ENCODE measurements at places on chromosomes 5 and 9. TPM values are rescaled to one million over a fixed set of nuclear protein-coding genes. Genes with fewer than 3 reads are reported as not detected.

Gene GLRA1
- total RNA-seq, result not detected

Gene PCDHA9
- total RNA-seq, result 0.39 TPM

Gene MPDZ
- total RNA-seq, result 37.3 TPM

Gene ESM1
- 0.72 TPM for total RNA-seq

Gene ADAMTS16
- not detected for total RNA-seq

Gene GABRA6
- not detected for total RNA-seq

GRCh38 chr9:87770616-87771315 lies 44.8 kb downstream of the CTSL start:
- no peak for DNase-seq

- no peak for DNase-seq
Measured at GRCh38 chr5:176481711-176482110, 33.5 kb downstream of the FAF2 start.

DNA sequence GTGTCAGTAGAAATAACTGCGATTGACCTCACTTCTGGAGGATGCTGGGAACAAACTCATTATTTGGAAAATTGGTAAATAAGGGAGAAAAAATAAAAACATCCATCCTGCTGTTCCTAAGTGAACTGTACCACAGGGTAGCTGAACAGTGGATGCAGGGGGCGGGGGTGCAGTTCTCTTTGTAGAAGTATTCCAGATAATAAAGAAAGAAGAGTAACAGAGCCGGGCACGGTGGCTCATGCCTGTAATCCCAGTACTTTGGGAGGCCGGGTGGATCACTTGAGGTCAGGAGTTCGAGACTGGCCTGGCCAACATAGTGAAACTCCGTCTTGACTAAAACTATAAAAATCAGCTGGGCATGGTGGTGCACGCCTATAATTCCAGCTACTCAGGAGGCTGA lies 132.1 kb downstream of the COL23A1 start:
- no peak for DNase-seq

- no peak for DNase-seq
Measured at GRCh38 chr9:95379630-95380029, 62.1 kb upstream of the FANCC start.

GRCh38 chr5:148841519-148841918 lies 15.1 kb downstream of the ADRB2 start:
- DNase-seq, result no peak

- DNase-seq, result peak; percentile 74
Measured at GRCh38 chr9:124941679-124942561, 1.0 kb upstream of the GOLGA1 start.

DNA sequence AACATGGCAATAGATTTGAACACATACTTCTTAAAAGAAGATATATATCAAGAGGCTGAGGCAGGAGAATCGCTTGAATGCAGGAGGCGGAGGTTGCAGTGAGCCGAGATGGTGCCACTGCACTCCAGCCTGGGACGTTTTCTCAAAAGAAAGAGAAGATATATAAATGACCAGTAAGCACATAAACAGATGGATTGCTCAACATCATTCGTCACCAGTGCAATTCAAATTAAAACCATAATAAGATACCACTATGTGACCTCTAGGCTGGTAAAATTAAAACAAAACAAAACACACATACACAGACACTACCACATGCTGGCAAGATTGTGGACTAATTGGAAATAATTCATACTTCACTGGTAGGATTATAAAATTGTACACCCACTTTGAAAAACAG lies 5.3 kb upstream of the TXN start:
- no peak for DNase-seq

DNA sequence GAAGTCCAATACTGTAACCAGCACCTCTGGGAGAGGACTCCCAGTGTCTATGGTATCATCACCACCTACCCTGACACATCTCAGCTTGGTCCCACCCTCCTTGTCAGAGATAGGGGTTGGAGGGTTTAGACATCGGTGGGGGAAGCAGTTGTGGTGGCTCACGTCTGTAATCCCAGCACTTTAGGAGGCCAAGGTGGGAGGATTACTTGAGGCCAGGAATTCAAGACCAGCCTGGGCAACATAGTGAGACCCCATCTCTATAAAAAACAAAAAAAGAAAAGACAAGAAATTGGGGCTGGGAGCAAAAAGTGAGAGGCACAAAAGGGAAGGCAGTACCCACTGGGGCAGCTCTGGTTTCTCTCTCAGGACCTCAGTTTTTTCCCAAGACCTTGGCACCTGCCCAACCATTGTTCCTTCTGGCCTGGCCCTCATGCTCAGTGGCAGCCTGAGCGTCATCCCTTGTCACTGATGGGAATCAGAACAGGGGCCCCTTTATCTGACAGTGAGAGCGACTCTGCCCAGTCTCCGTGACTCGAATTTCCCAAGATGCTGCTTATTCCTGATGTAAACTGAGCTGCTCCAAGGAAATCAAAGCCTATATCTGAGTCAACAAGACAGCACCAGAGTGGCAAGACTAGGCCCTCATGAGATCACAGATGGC lies 80.5 kb upstream of the HSPA9 start:
- no peak for DNase-seq

DNA sequence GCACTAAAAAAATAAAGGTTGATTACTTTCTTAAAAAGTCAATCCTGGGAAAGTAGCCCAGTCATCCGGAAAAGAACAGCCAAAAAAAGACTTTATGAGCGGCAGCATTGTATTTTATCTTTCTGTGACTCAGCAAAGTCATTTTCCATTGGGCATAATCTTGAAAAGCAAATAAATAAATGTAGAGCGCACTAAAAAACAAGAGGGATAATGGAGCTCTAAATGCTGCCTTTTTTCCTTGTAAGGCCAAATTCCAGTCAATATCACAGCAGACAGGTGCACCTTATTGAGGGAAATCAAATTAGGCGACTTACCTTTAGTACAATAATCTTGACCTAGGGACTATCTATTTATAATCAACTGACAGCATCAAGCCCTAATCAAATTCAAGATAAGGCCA lies 266.8 kb downstream of the MTRR start:
- DNase-seq, result no peak

GRCh38 chr5:169991115-169991869 lies 11.0 kb upstream of the INSYN2B start:
- DNase-seq, result no peak

GRCh38 chr9:90632647-90633207 lies 9.9 kb downstream of the DIRAS2 start:
- no peak for DNase-seq

GRCh38 chr9:90499761-90500160 lies 142.9 kb downstream of the DIRAS2 start:
- DNase-seq, result no peak

- no peak for DNase-seq
Measured at GRCh38 chr9:84921175-84921574, 251.6 kb downstream of the NTRK2 start.

- DNase-seq, result no peak
Measured at GRCh38 chr9:33785914-33786313, 9.4 kb upstream of the PRSS3 start.

DNA sequence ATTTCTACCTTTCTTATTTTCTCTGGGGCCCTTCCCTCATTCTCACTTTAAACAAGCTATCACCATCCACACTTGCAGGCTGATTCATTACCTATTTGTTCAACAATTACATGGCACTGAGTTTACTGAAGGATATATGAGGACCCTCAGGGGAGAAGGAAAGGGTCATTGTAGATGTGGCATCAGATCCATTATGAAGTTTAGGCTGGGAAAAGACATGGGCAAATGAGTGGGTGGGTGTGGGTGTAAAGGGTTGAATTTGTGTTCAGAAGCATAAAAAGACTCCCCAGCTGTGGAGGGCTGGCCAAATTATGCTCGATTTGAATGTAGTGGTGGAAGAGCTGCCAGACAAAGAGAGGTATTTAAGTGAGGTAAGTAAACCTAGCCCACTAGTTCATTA lies 55.9 kb upstream of the MTAP start:
- DNase-seq, result no peak

DNA sequence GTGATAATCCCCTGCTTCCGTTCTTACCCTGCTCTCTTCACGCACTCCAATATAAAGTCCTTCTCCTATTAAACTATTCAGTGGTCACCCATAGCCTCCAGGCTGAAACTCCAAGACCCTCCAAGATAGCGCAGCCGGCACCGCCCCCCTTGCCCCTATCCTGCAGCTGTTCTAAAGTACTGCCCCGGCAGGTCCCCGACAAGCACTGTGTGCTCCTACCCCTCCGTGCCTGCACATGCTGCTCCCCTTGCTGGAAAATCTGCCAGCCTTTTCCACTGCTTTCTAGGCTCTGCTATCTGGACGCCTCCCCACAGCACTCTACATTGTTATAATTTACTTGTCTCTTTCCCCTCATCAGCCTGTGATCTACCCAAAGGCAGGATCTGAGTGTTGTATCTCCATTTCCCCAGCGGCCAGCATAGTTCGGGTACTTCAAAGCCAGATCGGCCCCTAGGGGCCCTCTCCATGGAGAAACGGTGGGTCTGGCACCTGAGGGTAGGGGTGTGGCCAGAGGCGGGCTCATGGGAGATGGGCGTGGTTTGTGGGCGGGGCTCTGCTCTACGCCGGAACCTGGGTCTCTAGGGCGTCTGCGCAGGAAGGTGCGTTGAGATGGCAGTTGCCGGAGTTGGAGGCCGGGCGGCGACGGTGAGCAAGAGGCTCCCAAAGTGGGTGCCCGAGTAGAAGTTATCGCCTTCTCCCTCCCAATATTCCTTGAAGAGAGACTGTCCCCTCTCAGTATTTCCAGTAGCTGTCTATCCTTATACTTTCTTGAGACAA lies 83.5 kb upstream of the RUSC2 start:
- peak; percentile 55 for DNase-seq

DNA sequence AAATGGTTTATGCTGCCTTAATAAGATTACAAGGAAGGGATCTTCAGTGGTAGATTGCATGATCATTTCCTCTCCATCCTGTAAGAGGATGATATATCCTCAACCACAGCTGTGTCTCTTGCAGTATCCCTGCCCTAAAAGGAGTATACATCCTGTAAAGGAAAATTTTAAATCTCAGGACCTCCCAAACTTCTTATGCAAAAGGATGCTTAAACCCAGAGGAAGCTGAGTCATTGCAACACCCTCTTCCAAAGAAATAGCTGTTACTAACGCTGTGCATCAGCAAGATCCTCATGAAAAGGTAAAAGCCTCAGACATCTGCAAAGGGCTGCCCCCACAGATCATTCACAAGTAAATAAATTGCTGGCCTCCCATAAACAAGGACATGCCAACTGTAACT lies 599.0 kb downstream of the PRELID2 start:
- no peak for DNase-seq

DNA sequence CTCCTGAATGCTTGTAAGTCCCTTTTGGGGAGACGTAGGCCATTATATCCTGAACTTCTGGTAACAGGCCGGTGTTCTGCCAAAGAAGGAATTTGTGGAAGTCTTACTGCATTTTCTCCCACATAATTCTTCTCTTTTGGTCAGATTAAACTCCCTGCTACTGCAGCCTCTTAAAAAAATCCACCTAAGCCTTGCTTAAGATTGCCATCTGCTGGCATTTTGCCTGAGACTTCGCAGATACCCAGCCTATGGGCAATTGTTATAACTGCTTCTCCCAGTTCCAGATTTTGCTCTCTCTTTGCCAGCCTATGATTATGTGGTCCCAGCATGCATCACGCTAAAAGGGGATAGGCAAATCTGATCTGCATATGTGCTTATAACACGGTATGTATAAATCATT lies 391.6 kb upstream of the CHD1 start:
- DNase-seq, result peak; percentile 11

DNA sequence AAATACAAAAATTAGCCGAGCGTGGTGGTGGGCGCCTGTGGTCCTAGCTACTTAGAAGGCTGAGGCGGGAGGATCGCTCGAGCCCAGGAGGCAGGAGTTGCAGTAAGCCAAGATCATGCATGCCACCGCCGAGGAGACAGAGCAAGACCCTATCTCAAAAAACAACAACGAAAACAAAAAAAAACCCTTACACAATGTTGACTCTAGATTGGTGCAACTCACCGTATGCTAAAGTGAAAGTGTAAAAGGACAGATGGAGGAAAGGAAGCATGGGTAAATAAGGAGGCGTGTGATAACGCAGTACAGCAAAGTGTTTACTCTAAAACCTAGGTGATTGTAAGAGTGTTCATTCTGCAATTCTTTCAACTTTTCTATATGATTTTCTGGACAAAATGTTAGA lies 15.9 kb upstream of the RUFY1 start:
- no peak for DNase-seq

DNA sequence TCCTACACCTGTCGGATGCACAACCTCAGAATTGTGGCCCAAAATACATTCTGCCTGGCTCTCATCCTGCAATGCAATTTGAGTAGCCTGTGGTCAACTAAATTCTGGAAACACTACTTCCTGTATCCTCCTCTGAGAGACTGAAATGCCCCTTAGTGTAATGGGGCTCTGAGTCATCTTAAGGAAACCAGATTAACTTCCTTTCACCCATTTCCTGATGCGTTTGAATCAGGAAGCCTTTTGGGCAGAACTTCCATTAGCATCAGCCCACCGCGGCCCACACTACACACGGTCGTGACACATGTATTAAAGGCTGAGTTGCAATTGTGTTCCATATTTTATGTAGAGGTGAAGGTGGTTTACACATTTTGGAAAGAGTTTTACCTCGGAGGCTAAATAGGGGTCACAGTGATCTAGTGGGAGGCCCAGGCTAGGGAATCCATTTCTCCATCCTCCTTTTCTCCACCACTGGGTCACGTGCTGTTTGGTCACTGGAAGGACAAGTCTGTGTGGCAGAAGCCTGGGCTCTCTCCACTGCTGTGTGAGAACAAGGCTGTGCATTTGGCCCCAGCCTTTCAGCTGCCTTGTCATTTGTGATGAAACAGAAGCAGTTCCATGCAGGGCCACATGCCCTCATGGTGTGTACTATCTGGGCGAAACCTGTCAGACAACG lies 55.9 kb downstream of the DAP start:
- no peak for DNase-seq

GRCh38 chr5:152551061-152551460 lies 146.0 kb upstream of the NMUR2 start:
- DNase-seq, result no peak

GRCh38 chr9:137431416-137431931 lies 8.3 kb downstream of the NOXA1 start:
- DNase-seq, result no peak

DNA sequence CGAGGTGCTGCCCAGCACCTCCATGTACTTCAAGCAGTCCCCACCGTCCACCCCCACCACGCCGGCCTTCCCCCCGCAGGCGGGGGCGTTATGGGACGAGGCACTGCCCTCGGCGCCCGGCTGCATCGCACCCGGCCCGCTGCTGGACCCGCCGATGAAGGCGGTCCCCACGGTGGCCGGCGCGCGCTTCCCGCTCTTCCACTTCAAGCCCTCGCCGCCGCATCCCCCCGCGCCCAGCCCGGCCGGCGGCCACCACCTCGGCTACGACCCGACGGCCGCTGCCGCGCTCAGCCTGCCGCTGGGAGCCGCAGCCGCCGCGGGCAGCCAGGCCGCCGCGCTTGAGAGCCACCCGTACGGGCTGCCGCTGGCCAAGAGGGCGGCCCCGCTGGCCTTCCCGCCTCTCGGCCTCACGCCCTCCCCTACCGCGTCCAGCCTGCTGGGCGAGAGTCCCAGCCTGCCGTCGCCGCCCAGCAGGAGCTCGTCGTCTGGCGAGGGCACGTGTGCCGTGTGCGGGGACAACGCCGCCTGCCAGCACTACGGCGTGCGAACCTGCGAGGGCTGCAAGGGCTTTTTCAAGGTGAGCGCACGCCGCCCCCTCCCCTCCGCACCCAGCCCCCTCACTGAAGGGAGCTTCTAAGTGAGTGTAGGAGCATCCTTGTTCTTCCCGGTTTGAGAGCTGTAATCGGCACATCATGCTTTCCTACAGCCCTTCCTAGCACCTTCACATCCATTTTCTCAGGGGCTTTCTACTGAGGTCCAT lies 6.9 kb downstream of the NR4A3 start:
- DNase-seq, result no peak
